ENCODE measurements at places on chromosomes 2 and 18.

GRCh38 chr2:50535256-50535655 is 496.7 kb downstream of the NRXN1 start:
- no peak for DNase-seq

- DNase-seq = no peak
Measured at GRCh38 chr2:37387148-37387835, 42.9 kb downstream of the QPCT start.

DNA sequence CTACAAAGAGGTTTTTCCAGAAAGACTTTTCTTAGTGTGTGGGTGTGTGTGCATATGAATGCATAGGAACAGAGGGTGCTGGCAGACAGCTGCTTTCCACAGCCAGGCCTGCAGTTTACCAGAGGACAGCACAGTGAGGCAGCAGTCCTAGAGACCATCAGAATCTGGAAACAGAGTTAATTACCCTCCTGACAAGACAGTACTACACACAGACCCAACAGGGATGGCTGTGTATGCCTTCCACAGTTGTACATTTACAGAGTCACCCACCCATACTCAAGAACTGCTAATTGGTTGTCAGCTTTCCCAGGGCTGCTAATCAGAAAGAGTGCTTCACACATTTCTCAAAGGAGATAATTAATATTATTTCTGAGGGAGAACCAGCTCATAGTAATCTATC is 104.7 kb downstream of the FEZ2 start:
- DNase-seq = no peak

- DNase-seq = no peak
Measured at GRCh38 chr2:67719351-67719750, 322.2 kb downstream of the ETAA1 start.

- DNase-seq = no peak
Measured at GRCh38 chr2:152609154-152609553, 108.1 kb downstream of the PRPF40A start.

GRCh38 chr2:48450256-48450655 is 79.7 kb upstream of the STON1 start:
- DNase-seq = no peak

GRCh38 chr2:165011199-165011598 is 55.9 kb upstream of the SLC38A11 start:
- no peak for DNase-seq

- DNase-seq = no peak
Measured at GRCh38 chr2:188789951-188790350, 184.2 kb upstream of the COL3A1 start.

DNA sequence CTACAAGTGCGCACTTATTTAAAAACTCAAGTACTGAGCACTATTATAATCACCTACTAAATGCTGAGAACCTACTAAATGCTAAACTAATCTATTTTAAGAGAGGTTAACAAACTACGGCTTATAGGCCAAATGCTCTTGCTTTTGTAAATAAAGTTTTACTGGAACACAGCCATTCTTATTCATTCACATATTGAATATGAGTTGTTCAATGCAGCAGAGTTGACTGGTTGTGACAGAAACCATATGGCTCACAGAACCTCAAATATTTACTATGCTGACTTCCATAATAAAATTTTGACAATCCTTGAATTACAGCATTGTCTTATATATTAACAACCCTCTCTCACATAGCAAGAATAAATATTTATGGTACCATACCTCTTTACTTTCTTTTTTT is 103.2 kb downstream of the ZNF521 start:
- DNase-seq = no peak

DNA sequence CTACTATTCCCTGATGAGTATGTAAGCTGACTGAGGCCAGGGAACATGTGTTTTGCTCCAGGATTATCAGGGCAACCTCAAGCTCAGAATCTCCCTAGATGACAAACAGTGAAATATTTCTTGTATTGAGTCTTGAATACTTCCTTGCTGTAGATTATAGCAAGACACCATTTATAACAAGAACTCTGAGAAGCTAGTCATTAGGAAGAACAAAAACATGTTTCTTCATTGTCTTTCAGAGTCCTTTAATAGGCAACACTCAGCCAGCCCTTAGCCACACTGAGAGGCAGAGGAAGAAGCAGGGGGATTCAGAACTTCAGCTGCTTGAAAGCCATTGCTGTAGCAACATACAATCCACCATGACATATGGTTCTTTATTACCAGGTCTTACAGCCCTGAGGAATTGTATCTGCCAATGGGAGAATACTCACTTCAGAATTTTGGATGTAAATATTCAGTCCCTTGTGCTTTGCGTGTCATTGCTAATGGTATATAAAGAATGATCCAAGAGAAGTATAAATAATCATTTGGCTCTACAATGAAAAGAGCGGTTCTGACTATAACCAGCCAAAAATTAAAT is 117.5 kb upstream of the NCKAP5 start:
- no peak for DNase-seq

DNA sequence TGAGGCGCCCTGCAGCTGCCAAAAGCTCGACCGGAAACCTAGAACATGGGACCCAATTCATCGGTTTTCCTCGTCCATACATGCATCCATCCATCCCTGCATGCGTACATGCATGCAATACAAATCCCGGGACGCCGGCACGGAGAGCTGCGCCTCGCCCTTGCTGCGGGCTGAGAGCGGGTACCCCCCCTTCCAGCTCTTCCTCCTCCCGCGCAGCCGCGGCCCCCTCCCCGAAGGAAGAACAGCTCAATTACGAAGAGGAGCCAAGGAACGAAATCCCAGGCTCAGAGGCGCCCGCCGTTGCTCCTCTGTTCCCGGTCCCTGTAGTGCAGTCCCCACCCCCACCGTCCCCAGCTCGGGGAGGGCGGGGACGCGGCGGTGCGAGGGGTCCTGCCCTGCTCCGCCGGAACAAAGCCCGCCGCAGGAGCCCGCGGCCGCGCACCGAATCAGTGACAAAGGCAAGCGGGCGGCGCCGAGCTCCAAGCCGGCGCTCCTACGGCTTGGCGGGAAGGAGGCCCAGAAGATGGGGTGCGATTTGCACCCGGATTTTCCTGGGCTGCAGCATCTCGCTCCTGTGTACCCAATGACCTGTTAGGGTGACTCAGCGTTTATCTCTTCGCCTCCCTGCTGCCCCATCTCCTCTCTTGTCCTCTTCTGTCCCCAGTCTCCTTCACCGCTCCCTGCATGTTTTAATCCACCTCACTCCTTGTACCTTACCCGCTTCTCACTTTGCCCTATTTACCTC is 8.9 kb upstream of the POU3F3 start:
- no peak for DNase-seq

DNA sequence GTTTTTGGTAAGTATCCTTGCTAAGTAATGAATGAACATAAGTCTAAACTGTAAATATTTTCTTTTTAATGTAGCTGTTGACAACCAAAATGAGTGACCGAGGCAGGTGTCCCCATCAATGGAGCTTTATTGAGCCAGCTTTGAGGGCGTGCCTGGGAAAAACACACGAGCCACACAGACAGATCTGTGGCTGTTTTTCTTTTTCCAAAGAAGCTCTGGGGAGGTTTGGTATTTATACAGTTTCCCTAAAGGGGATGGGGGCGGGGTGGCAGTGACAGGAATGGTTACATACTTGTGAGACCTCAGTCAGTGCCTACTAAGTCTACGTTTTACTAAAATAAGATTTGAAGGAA is 11.2 kb downstream of the DBI start:
- no peak for DNase-seq

DNA sequence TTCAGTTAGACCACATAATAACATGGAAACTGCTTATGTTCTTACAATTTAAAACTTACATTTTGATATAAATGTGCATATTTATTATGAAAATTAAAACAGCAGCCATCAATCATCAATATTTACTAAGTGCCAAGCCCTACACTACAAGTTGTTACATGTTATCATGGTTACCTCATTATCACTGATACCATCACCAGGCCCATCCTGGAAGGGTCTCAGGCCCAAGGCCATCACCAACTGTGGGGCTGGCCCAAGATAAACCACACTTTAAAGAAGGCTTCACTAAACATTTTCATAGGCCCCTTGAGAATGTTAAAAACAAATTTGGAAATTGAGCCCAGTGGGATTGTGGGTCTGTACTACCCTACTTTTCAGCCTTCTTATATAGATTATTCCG is 6.4 kb downstream of the ITSN2 start:
- DNase-seq = no peak

GRCh38 chr2:3902131-3902530 is 198.8 kb downstream of the DCDC2C start:
- no peak for DNase-seq

- DNase-seq = no peak
Measured at GRCh38 chr2:23270810-23271209, 114.2 kb upstream of the KLHL29 start.

DNA sequence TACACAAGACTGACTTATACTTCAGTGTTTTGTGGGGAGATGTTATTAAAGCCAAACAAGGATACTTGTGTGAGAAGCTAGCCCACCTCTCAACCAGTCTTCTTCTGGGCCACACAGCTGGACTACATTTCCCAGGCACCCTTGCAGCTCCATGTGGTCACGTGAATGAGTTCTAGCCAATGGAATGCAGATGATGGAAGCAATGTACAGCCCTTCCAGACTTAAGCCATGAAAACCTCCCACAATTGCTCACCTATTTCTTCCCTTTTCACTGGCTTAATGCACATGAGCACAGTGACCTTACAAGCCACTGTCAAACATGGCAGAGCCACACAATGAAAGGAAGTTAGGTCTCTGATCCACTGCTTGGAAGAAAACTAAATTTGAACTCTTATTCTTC is 20.4 kb upstream of the FEZ2 start:
- DNase-seq = no peak

DNA sequence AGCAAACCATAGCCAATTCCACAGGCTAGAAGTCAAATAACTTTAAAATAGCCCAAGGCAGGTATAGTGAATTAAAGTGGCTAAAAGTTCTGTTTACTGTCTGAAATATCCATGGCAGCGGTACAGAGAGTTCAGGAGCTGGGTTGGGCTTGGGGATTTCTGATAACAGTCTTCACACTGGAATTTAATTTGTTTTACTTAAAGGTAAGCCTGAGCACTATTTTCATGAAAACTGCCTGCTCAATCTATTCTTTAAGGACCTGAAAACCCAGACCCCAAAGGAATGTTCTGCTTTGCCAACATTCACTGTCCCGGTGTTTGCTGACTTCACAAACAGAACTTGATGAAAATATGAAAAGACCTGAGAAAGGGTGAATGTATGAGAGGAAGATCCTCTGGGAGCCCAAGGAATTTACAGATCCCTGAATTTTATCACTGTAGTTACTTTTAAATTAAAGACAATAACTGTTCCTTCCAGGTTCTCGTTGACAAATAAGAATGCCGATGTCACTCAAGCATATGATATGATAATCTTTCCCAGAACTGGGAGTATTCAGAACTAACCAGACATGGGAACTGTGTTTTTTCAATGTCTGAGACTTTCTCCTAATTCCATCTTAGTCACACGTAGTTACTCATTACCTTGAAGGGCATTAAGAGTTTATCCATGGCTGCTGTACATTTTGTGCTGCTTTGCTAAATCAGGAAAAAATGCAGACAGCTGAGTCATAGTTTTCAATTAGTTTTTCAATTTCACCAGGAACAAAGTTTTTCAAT is 28.3 kb upstream of the ITGB6 start:
- DNase-seq = no peak

GRCh38 chr2:139296672-139297209 is 516.6 kb upstream of the NXPH2 start:
- no peak for DNase-seq

DNA sequence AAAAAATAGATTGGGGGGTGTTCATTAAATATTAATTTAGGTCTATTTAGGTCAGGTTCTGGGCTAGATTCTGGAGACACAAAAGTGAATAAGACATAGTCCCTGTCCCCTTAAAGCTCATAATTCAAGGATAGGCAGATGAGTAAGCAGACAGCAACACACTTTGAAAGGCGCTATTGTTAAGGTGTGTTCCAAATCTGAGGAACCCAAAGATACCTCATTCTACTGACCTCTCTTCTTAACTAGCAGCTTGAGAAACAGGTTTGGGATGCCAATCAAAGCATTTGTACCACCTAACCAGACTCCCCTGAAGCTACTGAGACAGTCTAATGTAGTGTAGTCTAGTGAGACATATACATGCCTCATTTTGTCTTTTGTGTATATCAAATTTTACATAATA is 34.8 kb downstream of the SEMA4F start:
- DNase-seq = no peak

DNA sequence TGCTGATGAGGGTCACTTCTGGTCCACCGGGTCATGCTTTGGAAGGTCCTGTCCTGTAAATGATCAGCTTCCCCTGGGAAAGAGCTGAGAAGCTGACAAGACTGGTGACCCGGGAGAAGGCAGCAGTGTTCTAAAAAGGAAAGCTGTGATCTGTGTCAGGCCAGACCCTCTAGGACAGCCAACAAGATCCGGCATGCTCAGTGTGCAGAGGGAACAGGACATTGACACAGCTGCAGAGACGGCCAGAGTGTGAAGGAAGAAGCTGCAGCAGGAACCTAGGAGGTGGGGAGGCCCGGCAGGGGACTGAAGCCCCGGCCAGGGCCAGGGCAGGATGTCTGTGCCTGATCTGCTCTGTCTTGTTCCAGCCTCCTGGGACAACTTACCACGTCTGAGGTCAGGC is 372.7 kb upstream of the ID2 start:
- DNase-seq = no peak

- DNase-seq = no peak
Measured at GRCh38 chr2:182048088-182048487, 62.4 kb downstream of the PPP1R1C start.

DNA sequence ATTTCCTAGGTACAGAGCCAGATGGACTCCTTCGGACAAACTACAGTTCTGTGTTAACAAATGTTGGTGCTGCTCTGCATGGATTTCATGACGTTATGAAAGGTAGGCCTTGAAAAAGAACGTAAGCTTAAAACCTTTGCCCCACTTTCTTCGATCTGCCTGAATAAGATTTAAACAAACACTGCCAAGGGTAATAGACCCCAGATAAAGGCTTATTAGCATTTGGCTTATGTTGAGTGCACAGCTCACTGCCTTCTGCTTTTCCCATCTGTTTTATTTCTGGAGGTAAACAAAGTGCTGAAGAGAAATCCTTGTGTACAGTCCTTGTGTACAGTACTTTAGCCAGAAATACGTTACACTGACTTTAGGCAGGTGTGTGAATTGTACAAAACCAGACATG is 50.0 kb upstream of the STON1 start:
- DNase-seq = no peak

DNA sequence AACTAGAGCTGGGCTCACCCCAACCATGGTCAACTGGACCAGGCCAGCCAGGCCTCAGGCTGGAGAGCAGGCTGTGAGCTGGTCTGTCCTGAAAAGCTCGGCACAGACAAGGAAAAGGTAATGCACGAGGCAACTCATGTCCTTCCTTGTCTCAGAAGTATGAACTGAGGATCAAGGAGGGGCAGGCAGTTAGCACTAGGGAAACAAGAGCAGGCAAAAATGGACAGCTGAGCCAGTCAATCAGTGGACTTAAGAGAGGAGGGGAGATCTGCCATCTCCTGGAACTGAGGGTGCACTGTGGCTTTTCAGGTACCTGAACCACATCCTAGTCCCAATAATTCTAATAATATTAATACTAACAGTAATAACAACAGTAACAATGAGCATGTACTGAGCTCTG is 20.6 kb upstream of the WIPF1 start:
- DNase-seq = no peak
